Activated naive CD4-positive, alpha-beta T cell treated with Interleukin-2 at 50 U/mL for 16 hours (primary cell): ENCODE measurements at places on chromosomes 6 and 20.

DNA sequence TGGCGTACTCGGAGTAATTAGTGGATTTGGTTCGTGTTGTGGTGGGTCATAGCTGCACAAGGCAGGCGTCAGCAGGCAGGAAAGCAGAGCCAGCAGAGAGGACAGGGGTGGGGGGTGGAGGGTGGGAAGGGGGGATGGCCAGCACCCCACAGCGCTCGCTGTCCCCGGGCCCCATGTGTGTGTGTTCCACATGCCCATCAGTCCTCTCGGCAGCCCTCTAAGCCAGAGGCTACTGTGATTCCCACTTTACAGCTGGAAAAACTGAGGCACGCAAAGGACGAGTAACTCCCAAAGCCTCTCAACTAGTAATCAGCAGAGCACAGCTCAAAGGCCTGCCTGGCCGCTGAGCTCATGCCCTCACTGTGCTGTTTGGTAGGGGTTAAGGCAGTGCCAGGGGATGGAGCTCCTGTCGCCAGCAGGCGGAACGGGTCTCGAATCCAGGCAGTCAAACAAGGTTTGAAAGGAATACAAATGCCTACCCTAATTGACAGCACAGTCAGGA is 175.2 kb downstream of the ZDHHC14 start:
- DNase-seq, result no peak

- no peak for DNase-seq
Observed at GRCh38 chr6:24107294-24107693, 18.7 kb upstream of the NRSN1 start.

DNA sequence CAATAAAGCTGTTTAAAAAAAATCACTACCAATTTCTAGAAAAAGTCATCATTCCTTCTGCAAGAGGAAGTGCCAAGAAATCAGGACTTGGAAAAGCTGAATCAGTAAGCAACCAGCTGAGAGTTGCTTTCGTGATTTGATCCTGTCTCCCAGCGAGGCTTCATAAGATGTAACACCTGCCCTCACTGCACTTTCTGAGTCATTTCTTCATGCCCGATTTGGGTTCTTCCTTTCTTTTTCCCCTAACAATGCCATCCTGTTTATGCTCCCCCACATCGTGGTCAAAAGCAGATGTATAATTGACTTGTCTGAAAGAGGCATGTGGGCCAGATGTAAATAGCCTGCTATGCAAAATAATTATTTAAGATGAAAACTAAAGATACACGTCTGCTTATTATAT is 52.1 kb downstream of the RIPOR2 start:
- DNase-seq, result peak; percentile 44

DNA sequence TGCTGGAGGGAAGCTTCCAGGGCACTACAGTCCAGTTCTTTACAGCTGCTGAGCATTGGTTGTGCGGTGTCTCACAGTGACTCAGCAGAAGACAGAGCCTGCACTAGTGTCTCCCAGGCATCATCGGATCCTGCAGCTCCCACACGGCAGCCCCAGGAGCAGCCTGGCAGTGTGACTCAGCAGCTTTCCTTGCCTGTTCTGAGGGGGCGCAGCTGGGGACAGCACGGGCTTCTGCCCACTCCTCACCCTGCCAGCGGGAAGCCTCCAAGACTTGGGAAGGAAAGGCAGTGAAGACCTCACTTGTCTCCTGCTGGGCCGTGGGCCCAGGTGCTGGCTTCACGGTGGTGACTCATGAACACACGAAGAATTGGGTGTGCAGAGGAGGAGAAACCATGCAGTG is 165.4 kb downstream of the SYNDIG1 start:
- no peak for DNase-seq

- DNase-seq, result no peak
Observed at GRCh38 chr6:140401761-140402160, 1027.3 kb upstream of the CITED2 start.

- DNase-seq, result no peak
Observed at GRCh38 chr20:12055161-12055560, 137.5 kb downstream of the BTBD3 start.

DNA sequence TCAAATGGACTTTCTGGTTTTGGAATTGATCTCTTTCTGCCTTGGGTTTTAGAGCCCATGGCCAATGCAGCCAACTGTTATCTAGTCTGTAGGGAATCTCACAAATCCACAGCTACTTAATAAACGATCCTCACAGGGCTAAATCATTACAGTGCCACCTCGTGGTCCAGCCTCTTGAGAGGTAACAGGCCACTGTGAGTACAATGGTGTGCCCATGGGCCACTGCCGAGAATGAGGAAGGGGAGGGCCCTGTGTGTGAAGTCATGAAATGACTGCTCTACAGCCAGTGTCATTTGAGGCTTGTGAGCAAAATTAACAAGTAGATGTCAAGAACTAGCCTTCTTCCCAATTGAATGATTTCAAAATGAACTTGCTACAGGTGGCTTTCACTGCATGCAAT is 54.3 kb upstream of the GMPR start:
- no peak for DNase-seq

GRCh38 chr6:16216501-16217155 is 21.8 kb upstream of the GMPR start:
- DNase-seq, result no peak

- DNase-seq, result peak; percentile 47
Observed at GRCh38 chr6:390914-391558, 516 bp upstream of the IRF4 start.
